T-helper 17 cell (primary cell): ENCODE measurements at places on chromosomes 13 and 19.

DNA sequence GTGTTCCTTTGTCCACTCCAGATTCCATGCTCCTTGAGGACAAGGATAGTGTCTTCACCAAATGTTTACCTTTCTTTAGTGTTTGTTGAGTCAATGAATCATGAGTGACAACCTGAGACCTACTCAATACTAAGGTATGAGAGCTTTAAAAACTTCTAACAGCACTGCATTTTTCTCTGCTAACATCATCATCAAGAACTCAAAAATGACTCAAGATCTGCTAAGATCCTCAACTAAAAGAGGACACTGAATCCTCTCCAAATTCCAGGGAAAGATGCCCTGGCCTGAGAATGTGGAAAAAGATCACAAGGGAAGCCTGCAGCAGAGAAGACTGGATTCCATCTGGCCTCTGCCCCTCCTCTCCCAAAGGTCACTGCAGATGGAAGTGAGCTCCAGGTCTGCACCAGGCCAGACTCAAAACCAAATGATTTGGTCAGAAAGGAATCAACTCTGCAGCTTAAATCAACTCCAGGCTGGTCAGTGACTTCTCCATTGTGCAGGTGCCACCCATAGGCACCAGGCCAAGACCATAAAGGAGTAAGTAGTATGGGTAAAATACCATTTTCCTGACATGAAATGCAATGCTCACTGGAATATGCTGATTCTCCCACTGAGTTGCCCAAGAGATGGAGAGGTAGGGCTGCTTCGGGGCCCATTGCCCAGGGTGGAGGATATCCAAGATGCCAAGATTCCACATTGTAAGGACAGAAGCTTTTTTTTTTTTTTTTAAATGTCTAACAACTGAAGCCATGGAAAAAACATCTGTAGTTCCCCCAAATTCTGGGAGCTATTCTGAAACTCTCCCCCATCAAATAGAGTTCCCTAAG lies 89.5 kb upstream of the DOCK9 start:
- no peak for DNase-seq

- DNase-seq: no peak
These were observed 22.0 kb downstream of the DPY19L3 start for GRCh38 chr19:32427536-32427935.

- no peak for DNase-seq
These were observed 127.1 kb upstream of the SPACA7 start for GRCh38 chr13:112248862-112249592.

- DNase-seq: no peak
These were observed 30.4 kb upstream of the SPATA13 start for GRCh38 chr13:24129914-24130774.

- DNase-seq: no peak
These were observed 39.9 kb downstream of the FOXO1 start for GRCh38 chr13:40626561-40626960.

DNA sequence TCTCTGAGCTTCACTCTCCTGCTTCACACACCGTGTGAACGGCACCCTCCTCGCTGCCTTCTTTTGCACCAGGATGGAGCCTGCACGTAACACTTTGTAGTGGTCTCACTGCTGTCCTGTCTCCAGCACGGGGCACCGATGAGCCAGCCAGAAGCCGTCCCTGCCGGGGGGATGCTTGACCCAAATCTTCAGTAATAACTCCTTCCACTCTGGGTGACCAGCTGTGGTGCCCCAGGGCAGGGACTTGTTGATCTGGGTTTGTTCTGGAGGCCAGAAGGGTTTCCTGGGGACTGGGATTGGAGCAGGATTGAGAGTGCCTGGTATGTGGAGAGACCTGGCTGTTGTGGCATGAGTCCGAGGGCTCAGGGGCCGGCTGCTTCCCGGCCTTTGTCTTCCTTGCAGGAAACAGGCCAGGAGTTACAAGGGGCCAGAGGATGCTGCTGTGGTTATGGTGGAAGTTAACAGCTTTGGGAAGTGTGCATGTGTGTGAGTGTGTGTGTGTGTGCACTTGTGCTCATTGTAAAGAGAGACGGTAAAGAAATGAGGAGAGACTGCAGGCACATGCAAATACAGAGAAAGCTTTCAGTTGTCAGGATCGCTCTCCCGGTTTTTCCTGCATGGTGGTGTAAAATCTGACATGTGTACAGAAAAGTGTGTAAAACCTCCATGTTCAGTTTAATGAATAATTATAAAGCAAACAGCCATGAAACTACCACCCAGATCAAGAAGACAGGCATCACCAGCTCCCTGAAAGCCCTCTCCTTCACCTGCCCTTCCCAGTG lies 18.9 kb downstream of the PAK4 start:
- no peak for DNase-seq
